ENCODE measurements at places on chromosomes 12 and 14.

DNA sequence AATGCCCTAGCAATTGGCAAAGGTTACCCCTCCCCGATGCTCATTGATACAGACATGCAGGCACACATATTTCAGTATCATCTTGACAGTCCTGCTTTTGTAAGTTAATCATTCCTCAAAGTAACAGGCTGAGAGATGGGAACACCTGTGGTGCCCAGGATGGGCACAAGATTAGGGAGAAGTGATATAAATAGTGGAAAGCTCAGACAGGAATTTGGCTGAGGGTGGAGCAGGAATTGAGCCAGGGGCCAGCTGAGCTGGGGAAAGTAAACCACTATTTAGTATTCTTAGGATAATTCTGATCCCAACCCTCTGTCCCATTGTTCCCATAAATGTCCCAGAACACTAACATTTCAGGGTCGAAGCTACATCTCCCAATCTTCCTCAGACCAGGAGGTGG lies 38.3 kb downstream of the DAO start:
- H3K36me3 ChIP-seq = no peaks in the 10 kb centered on the region
- no peak overlapping the region for H3K27ac ChIP-seq
- H3K4me1 ChIP-seq = no peaks in the 10 kb centered on the region
- H3K4me3 ChIP-seq = no peak overlapping the region
- DNase-seq = no peak

GRCh38 chr14:64994540-64994939 lies 7.8 kb downstream of the FNTB start:
- H3K4me3 ChIP-seq = no peak overlapping the region
- peaks cover 21% of the 10 kb centered on the region for H3K4me1 ChIP-seq
- no peaks in the 10 kb centered on the region for H3K36me3 ChIP-seq
- no peaks in the 10 kb centered on the region for H3K27me3 ChIP-seq
- no peak overlapping the region for H3K27ac ChIP-seq
- DNase-seq = no peak

DNA sequence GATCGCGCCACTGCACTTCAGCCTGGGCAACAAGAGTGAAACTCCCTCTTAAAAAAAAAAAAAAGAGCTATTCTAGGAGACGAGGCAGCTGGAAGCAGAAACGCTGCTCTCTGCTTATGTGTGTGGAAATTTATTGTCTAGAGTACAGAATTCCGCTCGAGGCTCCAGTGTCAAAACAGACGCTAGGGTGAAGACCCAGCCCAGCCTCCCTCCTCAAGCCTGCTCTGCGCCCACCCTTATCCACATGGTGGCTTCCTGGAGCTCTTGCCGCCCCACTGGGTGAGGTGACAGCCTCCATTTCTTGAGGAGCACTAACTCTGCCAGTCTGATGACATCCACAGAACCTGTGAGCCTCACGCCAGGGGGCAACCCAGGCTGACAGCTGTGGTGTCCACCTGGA lies 49.5 kb upstream of the DLK1 start:
- H3K4me1 ChIP-seq = peaks cover 11% of the 10 kb centered on the region
- no peaks in the 10 kb centered on the region for H3K27me3 ChIP-seq
- no peak for DNase-seq
- no peak overlapping the region for H3K4me3 ChIP-seq
- H3K27ac ChIP-seq = no peak overlapping the region
- H3K36me3 ChIP-seq = no peaks in the 10 kb centered on the region

GRCh38 chr12:114400361-114400811 lies 5.6 kb downstream of the TBX5 start:
- DNase-seq = no peak
- no peak overlapping the region for H3K27ac ChIP-seq
- no peaks in the 10 kb centered on the region for H3K36me3 ChIP-seq
- H3K4me1 ChIP-seq = no peaks in the 10 kb centered on the region

DNA sequence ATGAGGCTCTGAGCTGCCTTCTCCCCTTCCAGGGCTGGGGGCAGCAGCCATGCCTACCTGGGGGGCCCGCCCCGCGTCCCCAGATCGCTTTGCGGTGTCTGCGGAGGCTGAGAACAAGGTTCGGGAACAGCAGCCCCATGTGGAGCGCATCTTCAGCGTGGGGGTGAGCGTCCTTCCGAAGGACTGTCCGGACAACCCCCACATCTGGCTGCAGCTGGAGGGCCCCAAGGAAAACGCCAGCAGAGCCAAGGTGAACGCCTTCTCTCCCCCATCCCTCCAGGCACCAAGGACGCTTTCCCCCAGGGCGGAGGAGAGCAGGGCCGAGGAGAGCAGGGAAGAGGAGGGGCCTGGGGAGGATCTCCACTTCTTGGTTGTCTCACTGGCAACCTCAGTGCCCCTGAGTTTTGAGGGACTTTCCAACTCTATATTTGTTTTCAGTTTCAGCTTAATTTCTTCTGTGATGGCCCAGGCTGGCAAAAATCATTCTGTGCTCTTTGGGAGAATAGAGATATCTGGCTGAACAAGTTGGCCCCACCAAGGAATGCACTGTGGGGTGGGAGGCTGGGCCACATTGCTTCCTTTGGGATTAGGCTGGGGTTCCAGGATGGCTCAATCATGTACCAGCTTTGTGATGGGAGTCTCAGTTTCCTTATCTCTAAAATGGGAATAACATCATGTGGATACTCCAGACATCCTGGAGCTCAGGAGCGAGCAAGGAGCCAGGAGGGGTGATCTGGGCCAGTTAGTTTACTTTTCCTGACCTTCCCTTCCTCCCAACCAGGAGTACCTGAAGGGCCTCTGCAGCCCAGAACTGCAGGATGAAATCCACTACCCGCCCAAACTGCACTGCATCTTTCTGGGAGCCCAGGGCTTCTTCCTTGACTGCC lies 1.2 kb downstream of the KHNYN start:
- H3K27me3 ChIP-seq = no peaks in the 10 kb centered on the region
- peaks cover 23% of the 10 kb centered on the region for H3K4me1 ChIP-seq
- peak overlapping the region; percentile 75 for H3K27ac ChIP-seq
- peaks cover 38% of the 10 kb centered on the region for H3K36me3 ChIP-seq
- no peak for DNase-seq
- H3K4me3 ChIP-seq = peak overlapping the region; percentile 89

DNA sequence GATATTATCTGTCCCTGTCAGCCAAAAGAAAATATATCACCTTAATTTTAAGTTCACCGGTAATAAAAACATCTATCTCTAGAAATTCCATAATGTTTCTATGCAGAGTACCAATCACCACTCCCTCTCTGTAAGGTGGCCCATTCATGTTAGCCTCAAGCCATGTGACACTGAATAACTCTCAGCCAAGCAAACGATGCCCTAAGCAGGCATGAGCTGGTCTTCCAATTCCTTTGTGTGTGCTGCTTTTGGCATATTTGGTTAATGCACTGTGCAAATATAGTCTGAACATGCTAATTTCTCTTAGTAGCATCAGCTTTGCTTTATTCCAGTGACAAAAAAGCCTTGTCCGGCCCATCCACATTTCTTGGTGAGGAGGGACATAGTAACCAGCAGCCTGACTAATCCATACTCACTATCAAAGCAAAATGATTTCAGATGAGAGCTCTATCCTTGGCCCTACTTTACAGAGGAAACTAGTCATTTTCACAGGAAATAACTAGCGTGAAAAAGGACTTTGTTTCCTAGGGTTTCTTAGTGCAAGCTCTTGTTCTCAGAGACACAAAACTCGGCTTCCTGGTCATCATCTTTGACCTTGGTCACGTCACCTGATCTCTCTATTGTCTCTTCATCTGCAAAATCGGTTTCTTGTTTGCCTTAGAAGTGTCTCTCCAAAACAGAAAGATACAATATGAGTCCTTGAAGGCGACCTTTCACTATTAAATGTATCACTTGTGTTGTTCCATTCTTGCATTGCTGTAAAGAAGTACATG lies 59.2 kb upstream of the RTRAF start:
- H3K4me1 ChIP-seq = no peaks in the 10 kb centered on the region
- no peak overlapping the region for H3K4me3 ChIP-seq
- H3K36me3 ChIP-seq = no peaks in the 10 kb centered on the region
- DNase-seq = no peak
- no peaks in the 10 kb centered on the region for H3K27me3 ChIP-seq

- H3K27ac ChIP-seq = no peak overlapping the region
- no peak for DNase-seq
- H3K4me1 ChIP-seq = no peaks in the 10 kb centered on the region
- H3K27me3 ChIP-seq = peaks cover under 1% of the 10 kb centered on the region
- no peaks in the 10 kb centered on the region for H3K36me3 ChIP-seq
These were observed 9.9 kb downstream of the RNASE9 start for GRCh38 chr14:20550926-20551325.

DNA sequence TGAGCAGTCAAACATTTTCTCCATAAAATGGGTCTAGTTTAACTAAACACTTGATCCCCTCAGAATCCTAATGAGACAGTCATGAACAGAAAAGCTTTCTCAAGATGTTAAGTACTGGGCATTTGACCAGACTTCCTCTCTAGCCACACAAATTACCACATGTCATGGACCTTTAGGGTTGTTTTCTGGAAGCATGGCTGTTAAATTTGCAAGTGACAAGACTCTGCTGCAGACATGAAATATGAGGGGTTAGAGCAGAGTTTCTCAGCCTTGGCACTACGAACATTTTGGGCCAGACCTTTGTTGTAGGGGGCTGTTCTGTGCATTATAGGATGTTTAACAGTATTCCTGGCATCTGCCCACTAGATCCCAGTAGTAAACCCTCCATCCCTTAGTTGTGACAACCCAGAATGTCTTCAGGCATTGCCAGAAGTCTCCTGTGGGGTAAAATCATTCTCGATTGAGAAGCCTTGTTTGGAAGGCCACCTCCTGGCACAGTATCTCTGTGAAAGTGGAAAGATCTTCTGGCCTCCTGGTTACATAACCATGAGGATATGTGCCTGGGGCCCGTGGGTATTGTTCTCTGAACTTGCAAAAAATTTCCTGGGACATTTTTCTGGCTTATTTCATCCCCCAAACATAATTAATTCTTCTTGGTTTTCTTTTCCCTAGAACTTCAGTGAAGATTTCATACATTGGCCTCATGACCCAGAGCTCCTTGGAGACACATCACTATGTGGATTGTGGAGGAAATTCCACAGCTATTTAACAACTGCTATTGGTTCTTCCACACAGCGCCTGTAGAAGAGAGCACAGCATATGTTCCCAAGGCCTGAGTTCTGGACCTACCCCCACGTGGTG lies 4.3 kb downstream of the TMEM106C start:
- H3K27me3 ChIP-seq = no peaks in the 10 kb centered on the region
- DNase-seq = no peak

- peak overlapping the region; percentile 13 for H3K4me3 ChIP-seq
- H3K4me1 ChIP-seq = peaks cover 3% of the 10 kb centered on the region
- no peak for DNase-seq
- no peak overlapping the region for H3K27ac ChIP-seq
- H3K36me3 ChIP-seq = no peaks in the 10 kb centered on the region
These were observed 630 bp downstream of the NELL2 start for GRCh38 chr12:44875417-44875953.

DNA sequence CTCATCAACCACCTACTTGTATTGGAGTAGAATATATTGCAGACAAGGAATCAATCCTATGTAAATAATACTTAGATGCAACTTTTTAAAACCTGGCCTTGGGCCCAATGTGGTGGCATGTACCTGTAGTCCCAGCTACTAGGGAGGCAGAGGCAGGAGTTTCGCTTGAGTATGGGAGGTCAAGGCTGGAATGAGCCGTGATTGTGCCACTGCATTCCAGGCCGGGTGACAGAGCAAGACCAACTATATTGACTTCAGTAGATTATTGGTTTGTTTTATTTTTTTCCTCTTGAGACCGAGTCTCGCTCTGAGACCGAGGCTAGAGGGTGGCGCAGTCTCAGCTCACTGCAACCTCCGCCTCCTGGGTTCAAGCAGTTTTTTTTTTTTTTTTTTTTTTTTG lies 3.6 kb downstream of the LARP4 start:
- H3K4me1 ChIP-seq = peaks cover 30% of the 10 kb centered on the region
- H3K27me3 ChIP-seq = no peaks in the 10 kb centered on the region
- peak overlapping the region; percentile 52 for H3K27ac ChIP-seq
- DNase-seq = no peak

DNA sequence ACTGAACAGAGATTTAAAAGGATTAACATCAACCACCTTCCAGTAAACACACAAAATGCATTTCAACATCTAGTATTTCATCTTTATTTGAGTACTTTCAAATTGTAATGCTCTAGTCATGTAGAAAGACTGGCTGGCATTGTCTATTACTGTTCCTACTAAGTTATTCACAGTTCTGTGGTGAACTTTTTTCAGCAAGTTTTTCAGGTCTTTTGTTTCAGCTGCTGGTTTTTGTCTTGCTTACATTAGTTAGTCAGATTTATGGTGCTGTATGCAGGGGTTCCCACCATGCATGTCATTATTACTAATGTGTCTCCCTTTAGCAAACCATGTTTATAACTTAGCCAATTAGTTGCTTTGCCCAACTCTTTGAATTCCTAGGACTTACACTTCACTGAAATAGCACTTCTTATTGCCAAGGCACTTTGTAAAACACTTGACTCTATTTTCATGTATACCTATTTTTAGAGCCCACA lies 253.4 kb upstream of the KITLG start:
- H3K4me3 ChIP-seq = no peak overlapping the region
- peak overlapping the region; percentile 4 for H3K27ac ChIP-seq
- no peaks in the 10 kb centered on the region for H3K27me3 ChIP-seq

DNA sequence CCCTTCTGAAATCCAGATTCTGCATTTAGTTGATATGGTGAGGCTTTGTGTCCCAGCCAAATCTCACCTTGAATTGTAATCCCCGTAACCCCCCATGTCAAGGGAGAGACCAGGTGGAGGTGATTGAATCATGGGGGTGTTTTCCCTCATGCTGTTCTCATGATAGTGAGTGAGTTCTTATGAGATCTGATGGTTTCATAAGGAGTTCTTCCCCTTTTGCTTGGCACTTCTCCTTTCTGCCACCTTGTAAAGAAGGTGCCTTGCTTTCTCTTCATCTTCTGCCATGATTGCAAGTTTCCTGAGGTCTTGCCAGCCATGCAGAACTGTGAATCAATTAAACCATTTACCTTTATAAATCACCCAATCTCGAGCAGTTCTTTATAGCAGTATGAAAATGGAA lies 23.1 kb upstream of the C12orf42 start:
- no peak overlapping the region for H3K27ac ChIP-seq
- no peak overlapping the region for H3K4me3 ChIP-seq
- H3K27me3 ChIP-seq = no peaks in the 10 kb centered on the region
- DNase-seq = no peak

GRCh38 chr12:117072736-117073490 lies 26.3 kb downstream of the TESC start:
- H3K36me3 ChIP-seq = no peaks in the 10 kb centered on the region
- no peaks in the 10 kb centered on the region for H3K27me3 ChIP-seq

DNA sequence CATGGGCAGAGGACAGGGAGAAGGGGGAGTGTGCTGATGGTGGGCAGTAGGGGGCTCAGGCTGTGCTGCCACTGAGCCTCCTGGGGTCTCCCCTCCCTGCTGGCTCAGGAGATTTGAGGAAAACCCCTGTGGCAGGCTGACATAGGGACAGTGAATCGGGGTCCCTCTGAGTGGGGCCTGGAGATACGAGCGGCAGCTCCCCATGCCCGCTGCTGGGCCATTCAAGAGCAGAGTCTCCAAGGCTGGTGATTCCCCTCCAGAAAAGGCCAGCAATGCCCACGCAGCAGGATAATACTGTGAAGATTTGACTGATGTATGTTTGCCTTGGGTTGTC lies 288.7 kb upstream of the SFSWAP start:
- H3K4me3 ChIP-seq = no peak overlapping the region
- peaks cover 4% of the 10 kb centered on the region for H3K27me3 ChIP-seq
- no peak overlapping the region for H3K27ac ChIP-seq
- DNase-seq = no peak
- no peaks in the 10 kb centered on the region for H3K36me3 ChIP-seq

- H3K27ac ChIP-seq = no peak overlapping the region
- peaks cover 4% of the 10 kb centered on the region for H3K4me1 ChIP-seq
- H3K27me3 ChIP-seq = no peaks in the 10 kb centered on the region
- no peaks in the 10 kb centered on the region for H3K36me3 ChIP-seq
These were observed 16.5 kb upstream of the GABARAPL1 start for GRCh38 chr12:10196210-10196609.
